ENCODE measurements at places on chromosomes 1 and 21.

GRCh38 chr21:40850071-40850470 is 3.1 kb upstream of the DSCAM start:
- DNase-seq: no peak

- no peak for DNase-seq
These were observed 511 bp upstream of the INPP5B start for GRCh38 chr1:37947364-37947763.

GRCh38 chr1:10969267-10969970 is 43.0 kb upstream of the TARDBP start:
- no peak for DNase-seq

- DNase-seq: no peak
These were observed 1.7 kb upstream of the FMN2 start for GRCh38 chr1:240090014-240090413.

DNA sequence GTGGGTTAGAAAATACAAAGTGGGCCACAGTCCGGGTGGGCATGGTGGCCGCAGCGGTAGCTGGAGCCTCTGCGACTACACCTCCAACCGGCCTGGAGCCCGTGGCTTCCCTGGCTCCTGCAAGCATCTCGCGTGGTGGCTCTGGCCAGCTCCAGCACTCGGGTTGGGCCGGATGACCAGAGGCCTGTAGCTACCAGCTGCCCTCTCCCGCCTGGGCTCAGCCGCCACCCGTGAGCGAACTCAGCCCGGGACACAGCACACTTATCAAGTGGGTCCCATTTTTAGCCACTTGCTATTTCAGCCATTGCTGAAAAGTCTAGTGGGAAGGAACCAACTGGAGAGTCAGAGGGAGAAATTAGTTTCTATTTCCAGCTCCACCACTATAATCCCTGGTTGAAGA is 107.7 kb upstream of the CACYBP start:
- DNase-seq: no peak

GRCh38 chr1:162564762-162565218 is 3.3 kb downstream of the UAP1 start:
- no peak for DNase-seq

- DNase-seq: peak; percentile 13
These were observed 3.0 kb downstream of the HLX start for GRCh38 chr1:220882061-220882891.

- DNase-seq: peak; percentile 41
These were observed 9.0 kb downstream of the NSL1 start for GRCh38 chr1:212782422-212783154.

DNA sequence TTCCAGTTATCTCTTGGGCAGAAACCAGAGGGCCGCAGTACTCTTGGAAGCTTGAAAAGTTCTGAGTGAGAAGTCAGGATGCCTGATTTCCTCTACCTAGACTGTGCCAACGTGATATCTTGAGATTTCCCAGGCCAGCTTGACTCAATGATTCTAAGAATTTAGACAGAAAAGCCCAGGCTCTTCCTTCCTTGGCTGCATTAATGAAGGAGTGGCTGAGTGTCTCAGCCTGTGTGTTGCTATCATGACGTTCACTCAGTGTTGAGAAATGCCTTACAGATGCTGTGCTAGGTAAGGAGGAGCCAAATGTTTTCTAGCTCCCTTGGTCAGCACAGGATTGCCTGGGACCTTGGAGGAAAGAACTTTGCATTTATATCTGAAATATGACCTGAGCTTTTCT is 454.1 kb upstream of the USP24 start:
- DNase-seq: no peak

GRCh38 chr1:166086113-166086883 is 80.5 kb downstream of the FAM78B start:
- DNase-seq: no peak

- DNase-seq: no peak
These were observed at the start of gene SLC2A5 for GRCh38 chr1:9069326-9070100. Gene SLC2A5, minus strand, starts transcription at chr1:9069635. Its CDS starts 99 bp downstream, at chr1:9069536.

- peak; percentile 75 for DNase-seq
These were observed 44.0 kb downstream of the FAM163A start for GRCh38 chr1:179786815-179787685.

- DNase-seq: no peak
These were observed 11.7 kb upstream of the FOXO6 start for GRCh38 chr1:41349361-41350054.

DNA sequence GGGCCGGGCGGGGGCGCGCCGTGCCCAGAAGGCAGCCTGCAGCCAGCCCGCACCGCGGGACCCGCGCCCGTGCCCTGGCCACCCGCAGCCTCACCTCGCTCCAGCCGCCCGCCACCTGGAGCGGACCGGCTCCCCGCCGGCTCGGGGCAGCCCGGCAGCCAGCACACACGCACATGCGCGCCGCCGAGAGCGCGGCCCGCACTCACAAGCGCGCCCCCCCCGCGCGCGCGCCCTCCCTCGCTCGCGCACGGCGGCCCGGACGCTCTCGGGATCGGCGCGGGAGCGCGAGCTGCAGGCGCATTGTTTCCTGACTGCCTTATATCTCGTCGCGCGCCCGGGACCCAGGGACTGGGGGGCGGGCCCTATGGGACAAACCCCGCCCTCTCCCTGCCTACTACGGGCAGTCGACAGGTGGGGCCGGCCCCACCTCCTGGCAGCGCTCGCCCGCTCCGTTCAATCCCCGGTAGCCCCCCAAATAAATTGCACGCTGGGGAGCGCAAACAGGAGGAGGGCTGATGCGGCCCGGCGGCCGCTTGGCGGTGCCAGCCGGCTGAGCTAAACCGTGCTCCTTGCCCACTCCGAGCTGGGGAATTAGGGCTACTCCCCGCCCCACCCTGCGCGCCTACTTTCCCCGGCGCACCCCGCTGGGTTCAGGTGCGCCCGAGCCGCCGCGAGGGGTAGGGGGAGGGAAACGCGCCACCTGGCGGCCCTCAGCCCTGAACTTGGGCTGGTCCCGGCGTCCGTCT is at the start of gene MYCL:
MYCL (minus strand) TSS at position 204 of the 746 bp plus-strand sequence. CDS start 483 bp downstream, outside the sequence.
- peak; percentile 93 for DNase-seq

DNA sequence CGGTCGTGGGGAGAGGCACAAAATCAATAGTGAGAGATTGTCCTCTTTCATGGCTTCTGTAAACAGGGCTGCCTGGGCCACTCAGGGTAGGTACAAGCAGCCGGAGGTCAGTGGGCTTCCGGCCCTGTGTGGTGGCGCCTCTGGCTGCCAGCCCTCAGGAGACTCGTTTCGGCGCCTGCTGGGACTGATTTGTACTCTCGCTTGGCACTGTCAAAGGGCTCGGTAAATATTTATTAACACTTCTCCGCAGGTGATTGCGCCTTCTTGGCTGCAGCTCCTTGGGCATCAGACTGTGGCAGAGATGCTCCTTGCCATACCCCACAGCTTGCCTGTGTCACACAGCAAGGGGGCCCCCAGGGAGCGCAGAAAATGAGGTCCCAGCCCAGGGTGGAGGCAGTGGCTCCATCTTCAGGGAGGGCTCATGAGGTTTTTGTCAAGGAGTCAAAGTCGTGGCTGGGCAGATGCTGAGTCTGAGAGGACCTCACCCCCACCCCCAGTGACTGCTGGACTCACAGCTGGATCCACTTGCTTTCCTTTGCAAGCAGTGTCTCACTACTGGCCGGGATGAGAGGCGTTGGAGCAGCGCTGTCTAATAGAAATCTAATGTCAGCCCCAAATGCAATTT is 262.5 kb downstream of the GRIK3 start:
- DNase-seq: no peak

DNA sequence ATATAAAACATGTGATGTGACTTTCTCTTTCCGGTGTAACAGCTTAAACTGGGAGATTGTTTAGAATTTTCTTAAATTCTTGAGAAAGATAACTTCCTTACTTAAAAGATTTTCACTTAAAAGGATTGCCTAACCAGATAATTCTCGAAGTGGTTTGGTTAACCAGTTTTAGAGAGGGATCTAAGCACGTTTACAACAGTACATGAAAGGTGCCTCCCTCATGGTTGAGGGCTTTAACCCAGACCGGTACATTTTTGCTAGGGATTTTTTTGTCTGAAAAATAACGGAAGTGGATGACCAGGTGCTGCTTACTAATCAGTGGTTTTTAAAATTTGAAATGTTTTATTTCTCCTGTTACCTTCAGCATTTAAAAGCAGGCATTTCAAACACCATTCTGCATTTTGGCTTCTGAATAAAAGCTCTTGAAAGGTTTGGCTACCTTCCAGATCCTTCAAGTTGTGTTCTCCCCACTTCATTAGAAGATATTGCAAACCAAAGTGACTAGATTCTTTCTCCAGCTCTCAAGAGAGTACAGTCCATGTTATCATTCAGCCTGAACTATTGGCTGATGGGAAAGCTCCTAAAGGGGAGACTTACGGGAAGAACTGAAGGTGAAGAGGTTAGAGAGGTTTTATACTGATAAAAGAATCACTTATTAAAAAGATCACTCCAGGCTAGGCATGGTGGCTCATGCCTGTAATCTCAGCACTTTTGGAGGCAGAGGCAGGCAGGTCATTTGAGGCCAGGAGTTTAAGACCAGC is 12.8 kb downstream of the S100PBP start:
- DNase-seq: no peak

- no peak for DNase-seq
These were observed 8.4 kb downstream of the PDIK1L start for GRCh38 chr1:26119892-26120608.

- DNase-seq: no peak
These were observed 18.0 kb downstream of the PIK3C2B start for GRCh38 chr1:204476563-204476962.

GRCh38 chr1:25484096-25484495 is 53.4 kb downstream of the MACO1 start:
- DNase-seq: no peak

GRCh38 chr1:228306275-228307217 is 98.7 kb downstream of the OBSCN start:
- DNase-seq: peak; percentile 55

DNA sequence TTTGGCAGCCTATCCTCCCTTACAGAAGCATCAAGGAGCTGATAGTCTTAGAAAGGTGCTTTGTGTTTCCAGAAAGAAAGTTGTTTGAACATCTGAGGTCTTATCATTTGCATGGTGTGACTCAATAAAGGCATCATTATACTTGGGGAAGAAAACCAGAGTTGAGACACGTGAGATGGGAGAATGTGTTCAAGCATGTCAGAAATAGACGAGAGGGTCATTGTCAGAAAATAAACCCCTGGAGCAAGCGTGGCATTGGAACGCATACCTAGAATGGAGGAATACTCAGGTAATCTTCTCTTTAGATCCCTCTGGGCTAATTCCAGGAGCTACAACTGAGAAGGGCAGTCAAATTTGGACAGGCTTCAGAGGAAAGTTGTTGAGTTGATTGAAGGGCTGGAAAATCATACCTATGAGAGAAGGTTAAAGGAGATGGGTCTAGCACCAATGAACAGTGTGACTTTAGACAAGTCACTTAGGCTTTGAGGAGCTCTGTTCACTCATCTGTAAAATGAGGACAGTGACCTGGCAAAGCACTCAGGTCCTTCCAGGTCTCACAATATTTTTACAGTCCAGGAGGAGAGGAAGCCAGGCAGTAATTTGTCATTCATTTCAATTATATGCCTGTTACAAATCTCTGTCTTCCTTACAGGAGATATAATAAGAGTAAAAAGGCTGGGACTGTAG is 101.3 kb upstream of the C1orf21 start:
- DNase-seq: no peak

DNA sequence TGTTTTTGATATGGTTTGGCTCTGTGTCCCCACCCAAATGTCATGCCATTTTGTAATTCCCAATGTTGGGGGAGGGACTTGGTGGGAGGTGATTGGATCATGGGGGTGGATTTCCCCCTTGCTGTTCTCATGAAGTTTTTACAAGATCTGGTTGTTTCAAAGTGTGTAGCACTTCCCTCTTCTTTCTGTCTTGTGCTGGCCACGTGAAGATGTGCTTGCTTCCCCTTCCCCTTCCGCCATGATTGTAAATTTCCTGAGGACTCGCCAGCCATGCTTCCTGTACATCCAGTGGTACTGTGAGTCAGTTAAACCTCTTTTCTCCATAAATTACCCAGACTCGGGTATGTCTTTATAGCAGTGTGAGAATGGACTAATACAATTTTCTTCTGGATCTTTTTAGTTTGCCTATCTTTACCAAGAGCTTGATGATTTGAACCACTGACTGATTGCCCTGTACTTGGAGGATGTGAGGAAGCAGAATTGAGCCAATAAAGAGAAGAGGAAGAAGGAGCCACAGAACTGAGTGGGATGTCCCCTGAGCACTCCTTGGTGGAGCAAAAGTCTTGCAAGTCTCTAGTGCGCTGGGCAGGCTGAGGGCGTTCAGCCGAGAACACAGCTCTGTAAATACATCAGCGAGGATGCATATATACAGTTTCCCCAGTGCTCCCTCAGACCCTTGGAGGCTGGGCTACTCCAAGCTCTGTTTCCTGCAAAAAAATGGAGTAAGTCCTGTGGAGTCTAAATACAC is 102.6 kb downstream of the CYYR1 start:
- no peak for DNase-seq

DNA sequence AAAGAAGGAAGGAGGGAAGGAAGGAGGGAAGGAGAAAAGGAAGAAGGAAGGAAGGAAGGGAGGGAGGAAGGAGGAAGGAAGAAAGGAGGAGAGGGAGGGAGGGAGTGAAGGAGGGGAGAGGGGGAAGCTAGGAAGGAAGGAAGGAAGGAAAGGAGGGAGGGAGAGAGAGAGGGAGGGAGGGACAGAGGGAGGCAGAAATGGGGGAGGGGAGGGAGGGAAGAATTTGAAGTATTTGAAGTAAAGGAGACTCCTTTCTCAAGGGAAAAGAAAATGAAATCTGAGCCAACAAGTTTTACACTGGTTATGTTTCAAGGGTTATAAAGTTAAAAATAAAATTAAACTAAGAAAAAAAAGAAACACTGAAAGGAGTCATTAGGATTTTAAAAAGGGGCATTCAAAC is 431.4 kb downstream of the BRINP3 start:
- no peak for DNase-seq

All from SK-N-SH (cell line).